ENCODE measurements at places on chromosomes 2 and 18. TPM values are rescaled to one million over a fixed set of nuclear protein-coding genes. Genes with fewer than 3 reads are reported as not detected.

The UGT1A10 gene
- not detected for total RNA-seq

The TCF23 gene
- not detected for total RNA-seq

The SCN9A gene
- 0.21 TPM for total RNA-seq

The ARHGEF4 gene
- total RNA-seq = 0.77 TPM

The ERFE gene
- not detected for total RNA-seq

The SGPP2 gene
- total RNA-seq = 4.5 TPM

The CFC1 gene
- total RNA-seq = not detected

The MRO gene
- total RNA-seq = not detected

DNA sequence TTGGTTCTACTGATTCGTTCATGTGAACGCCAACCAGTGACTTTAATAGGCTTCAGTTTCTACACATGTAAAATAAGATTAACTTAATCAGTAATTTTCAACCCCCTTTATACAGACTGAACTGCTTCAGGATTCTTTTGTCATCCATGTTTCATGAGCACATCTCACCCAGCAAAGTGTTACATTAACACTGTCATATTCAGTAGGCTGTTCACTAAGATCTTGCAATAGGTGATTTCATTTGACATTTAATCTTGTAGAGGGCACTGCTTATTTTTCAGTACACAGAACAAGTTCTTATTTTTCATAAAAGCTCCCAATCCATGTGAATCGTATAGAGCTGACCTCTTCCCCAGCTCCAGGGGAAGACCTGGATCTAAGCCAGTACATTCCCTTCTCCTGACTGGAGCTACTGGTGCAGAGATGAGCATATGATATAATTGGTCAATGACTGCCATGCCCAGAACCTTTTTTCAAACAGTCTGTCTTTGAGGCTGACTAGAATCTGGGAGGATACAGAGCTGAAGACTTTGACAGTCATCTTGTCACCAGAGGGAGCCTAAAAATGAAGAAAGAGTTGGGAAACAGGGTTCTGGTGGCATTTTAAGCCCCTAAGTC is 72.2 kb upstream of the CHRNA1 start:
- no peak for DNase-seq

DNA sequence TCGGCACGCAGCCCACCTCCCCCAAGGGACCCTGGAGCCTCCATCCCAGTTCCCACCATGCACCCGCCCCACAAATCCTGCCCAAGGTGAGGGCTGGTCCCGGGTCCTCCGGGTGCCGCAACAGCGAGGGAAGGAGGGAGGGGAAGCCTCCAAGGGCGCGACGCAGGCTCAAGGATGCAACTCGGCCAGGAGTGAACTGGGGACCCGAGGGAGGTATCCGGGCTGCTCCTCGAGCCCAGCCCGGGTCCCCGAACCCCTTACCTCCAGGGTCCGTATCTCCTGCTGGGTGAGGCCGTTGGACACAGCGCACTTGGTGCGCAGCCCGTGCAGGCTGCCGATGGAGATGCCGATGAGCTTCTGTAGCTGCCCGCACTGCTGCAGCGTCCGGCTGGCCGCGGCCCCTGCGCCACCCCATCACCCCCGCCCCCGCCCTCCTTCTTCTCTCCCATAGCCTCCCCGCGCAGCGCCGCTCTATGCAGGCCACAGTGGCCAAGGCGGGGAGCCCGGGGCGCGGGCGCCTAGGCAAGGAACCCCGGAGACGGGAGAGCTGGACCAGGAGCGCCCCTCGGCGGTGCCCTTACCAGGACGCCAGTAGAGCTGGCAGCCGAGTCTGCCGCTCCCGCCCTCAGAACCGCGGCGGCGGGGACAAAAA is 124.1 kb downstream of the ANKRD30BL start:
- DNase-seq = no peak

- no peak for DNase-seq
Observed at GRCh38 chr18:64185987-64186386, 37.1 kb upstream of the LINC00305 start.

DNA sequence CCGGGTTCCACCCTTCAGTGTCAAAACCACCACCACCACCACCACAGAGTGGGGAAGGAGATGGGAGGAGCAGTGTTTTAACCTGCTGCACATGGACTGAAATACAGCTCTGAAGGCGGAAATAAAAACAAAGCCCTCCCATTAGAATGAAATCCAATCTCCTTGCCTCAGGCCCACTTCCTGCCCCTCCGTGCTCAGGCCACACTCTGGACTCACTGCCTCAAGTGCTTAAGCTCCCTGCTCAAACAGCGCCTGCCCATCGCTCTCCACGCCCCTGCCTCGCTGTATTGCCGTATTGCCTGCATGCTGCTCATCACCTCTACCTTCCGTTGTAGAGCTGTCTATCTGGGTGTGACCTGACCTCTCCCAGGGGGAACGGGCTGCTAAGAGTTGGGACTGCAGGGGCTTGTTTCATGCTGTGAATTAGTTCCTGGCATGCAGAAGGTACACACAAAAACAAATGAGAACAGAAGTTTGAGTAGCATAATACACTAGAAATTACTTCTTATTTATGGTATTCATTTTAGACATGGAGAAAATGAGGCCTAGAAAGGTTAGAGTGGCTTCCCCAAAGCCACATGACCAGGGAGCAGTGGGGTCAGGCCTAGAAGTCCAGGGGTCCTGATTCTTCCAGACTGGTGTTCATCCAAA is 31.6 kb upstream of the NEB start:
- no peak for DNase-seq

- no peak for DNase-seq
Observed at GRCh38 chr2:218223046-218223445, 6.1 kb downstream of the ARPC2 start.

All from T-helper 17 cell (primary cell).